Activated T-helper 9 cell treated with anti-CD3 and anti-CD28 coated beads, Interleukin-2, amount 50 U/mL, for 16 hours (primary cell): ENCODE measurements at places on chromosomes 1 and 21.

GRCh38 chr1:170494369-170494768 is 37.6 kb upstream of the GORAB start:
- DNase-seq = no peak

- DNase-seq = no peak
Measured at GRCh38 chr1:115091572-115091971, 2.3 kb upstream of the TSPAN2 start.

- no peak for DNase-seq
Measured at GRCh38 chr1:119724611-119725218, 13.0 kb downstream of the PHGDH start.

GRCh38 chr1:211336161-211336560 is 9.5 kb downstream of the TRAF5 start:
- no peak for DNase-seq

DNA sequence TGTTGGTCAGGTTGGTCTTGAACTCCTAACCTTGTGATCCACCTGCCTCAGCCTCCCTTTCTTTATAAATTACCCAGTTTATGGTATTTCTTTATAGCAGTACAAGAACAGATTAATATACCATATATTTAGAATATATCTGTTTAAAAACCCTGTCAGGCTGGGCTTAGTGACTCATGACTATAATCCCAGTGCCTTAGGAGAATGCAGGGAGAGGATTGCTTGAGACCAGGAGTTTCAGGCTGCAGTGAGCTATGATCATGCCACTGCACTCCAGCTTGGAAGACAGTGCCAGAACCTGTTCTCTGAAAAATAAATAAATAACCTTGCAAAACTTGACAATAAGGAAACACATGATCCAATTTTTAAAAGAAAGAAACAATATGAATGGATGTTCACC is 43.9 kb downstream of the ZNF684 start:
- DNase-seq = no peak

- DNase-seq = no peak
Measured at GRCh38 chr1:55612988-55613387, 397.8 kb upstream of the USP24 start.

- no peak for DNase-seq
Measured at GRCh38 chr1:64839261-64839660, 94.4 kb downstream of the RAVER2 start.

- DNase-seq = no peak
Measured at GRCh38 chr21:43921571-43921978, 56.6 kb downstream of the AGPAT3 start.

DNA sequence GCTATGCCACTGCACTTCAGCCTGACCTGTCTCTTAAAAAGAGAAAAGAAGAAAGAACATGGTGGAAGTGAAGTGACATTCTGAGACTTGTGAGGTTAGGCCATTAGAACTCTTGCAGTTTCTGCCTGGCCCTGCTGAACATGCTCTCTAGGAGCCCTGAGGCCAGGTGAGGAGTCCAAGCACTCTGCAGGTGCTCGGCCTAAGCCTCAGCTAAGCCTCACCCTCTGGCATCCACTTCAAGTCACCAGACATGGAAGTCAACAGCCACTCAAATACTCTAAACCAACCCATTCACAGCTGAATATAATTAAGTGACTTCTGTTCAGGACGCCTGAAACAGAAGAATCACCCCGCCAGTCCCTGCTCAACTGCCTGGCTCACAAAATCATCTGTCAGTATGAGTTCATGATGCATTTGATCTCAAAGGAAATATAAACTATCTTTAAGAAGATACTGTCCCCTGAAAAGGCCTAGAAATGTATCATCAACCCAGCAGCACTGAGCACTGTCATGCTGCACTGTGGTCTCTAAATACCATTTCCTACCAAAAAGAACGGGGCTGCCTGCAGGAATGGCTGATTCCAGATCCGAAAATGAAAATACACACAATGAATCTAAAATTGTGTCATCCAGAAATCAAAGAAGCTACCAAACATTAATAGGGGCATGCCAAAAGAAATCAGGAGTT is 118.8 kb downstream of the PSMG1 start:
- no peak for DNase-seq

DNA sequence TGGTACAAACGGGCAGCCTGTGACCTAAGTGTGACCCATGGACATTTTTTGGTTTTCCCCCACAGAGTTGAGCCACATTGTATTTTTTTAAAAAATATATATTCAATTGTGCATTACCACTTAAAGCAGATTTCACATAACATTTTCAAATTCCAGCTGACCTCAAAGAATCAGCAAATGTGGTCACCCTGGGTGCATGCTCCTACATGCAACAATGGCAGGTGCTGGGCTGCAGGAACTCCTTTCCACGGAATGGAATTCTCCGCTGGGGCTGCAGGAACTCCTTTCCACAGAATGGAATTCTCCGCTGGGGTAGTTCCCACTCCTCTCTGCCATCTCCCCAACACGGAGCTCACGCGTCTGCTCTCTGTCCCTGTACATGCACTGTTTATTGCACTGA is 68.7 kb downstream of the MAP10 start:
- no peak for DNase-seq

DNA sequence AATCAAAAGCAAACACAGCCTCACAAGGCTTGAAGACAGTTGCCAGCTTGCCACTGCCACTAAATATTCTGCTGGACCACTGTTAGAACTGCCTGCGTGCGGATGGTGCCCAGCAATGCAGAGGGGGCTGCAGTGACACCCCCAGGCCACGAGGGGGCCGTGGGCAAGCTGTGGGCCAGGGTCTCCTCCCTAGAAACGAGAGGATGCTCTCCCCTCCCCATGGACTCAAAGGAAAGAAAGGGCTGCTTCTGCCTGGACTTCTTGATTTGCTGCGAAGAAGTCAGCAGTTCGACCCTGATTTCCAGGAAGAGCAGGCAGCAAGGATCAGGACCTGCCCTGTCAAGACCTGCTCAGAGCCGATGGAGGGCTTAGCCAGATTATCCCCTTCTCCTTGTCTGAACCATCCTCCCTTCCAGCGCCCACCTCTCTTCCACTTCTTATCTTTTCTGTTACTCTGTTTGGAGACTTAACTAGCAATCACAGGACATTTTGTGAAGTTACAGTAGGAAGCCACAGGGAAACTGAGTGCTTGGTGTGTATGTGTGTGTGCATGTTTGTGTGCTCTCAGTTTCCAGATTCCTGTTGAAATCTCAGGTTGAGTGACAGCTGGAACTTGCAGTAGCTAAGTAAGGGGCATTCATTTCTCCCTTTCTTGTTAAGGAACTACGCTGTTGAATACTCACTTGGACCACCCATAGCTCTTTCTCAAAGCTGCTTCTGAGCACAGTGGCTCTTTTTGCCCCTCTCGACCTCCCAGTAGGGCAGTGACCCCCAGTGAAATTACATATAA is 2.7 kb downstream of the MAN1C1 start:
- DNase-seq = no peak

GRCh38 chr1:12643785-12644184 is at the start of gene AADACL4:
Gene AADACL4 (plus strand): TSS chr1:12644085. CDS start chr1:12644547, 462 bp downstream.
- no peak for DNase-seq

- DNase-seq = no peak
Measured at GRCh38 chr1:173114346-173114745, 63.6 kb upstream of the TNFSF18 start.

DNA sequence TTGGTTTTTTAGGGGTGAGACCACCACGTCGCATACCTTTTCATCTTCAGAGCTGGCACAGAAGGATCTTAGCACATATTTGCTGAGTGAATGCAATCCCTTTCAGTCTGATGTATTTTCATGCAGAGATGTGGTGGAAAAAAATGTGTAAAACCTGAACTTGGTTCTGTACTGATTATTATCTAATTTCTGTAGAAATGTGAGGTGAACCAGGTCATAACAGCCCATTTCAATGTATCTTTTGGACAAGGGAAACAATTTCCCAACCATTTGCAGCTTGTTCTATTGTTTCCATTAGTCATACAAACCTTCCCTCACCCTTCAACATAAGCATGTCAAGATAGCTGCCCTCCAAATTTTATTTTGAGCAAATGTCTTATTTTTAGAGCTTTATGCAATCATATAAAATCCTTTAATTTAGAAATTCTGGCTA is 46.8 kb upstream of the RUNX1 start:
- no peak for DNase-seq

GRCh38 chr1:23150125-23150524 is 18.5 kb downstream of the LUZP1 start:
- DNase-seq = no peak

GRCh38 chr1:87686136-87686495 is 357.4 kb downstream of the LMO4 start:
- no peak for DNase-seq

DNA sequence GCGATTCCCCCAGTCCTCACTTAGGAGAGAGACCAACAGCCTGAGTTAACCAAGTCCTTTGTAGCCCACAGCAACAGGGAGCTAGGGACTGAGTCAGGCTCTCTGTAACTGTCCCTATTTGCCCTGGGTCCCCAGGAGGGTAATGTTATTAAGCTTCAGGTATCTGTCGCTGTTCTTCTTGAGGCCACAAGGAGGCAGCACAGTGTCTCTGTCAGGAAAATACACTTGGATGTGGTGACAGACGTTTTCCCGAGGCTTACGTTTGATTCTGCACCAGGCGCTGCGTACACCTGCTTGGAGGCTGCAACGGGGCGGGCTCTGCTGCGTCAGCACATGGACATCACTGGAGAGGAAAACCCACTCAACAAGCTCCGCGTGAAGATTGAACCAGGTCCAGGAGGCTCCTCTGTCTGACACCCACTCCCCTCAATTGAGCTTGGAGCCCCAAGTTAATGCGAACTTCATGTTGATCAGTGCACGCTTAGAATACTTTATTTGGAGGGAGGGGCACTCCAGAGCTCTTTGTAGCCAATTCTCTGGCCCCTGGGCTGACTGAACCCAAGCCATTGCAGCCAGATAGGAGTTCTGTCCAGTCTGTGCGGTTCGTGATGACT is 10.7 kb upstream of the ELF3 start:
- DNase-seq = no peak

DNA sequence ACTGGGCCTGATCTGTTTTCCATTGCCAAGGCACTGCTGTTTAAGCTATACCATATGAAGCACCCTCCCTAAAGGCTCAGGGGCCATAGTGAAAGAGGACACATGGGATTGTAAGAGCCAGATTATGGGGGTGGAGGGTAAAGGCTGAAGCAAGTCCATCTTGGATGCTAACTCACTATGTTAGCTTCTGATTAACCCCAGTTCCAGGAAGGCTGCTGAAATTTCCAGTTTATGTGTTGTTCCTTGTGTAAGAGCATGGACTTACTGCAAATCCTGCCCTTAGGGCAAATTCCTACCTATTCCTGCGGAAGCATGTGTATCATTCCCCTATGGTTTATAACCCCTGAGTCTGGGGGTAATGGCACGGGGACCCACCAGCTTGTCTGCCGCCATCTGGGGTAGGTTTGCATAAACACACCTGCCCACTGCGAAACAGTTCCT is 91.8 kb upstream of the SERBP1 start:
- no peak for DNase-seq

GRCh38 chr1:62126579-62127290 is 67.9 kb upstream of the L1TD1 start:
- DNase-seq = no peak

DNA sequence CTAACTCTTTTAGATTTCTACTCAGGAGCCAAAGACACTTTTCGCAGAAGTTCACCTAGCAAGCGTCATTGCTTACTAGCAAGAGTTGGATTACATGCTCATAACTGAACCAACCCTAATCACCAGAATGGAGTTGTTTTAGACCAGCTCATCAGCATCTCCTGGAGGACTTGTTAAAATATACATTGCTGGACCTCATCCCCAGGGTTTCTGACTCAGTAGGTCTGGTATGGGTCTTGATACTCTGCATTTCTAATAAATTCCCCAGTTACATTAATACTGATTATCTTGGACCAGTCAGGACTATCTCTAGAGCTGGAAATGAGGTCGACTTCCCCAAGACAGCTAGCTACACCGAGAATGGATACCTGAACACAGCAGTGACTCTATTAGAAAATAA is 9.7 kb upstream of the PRDX6 start:
- DNase-seq = no peak

- no peak for DNase-seq
Measured at GRCh38 chr1:173798078-173798477, 26.4 kb upstream of the DARS2 start.

- DNase-seq = no peak
Measured at GRCh38 chr1:183942933-183943693, 94.4 kb downstream of the COLGALT2 start.

DNA sequence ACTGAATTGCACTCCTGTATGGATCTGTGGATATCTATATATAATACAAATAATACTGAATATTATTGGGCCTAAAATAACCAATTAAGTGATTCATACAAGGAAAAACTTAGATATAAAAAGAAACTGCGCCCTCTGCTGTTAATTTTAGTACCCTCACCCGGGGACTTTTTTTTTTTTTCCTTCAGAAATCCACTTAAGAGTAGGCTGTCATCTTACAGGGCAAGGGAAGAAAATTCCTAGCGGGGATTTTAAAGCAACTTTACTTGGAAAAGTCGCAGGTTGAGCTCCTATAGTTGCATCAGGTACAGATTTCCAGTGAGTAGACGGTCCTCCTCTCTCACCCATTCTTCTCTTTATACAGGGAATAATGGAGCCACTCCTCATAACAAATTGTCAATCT is 1.3 kb downstream of the NTNG1 start:
- DNase-seq = no peak

GRCh38 chr1:103327054-103327719 is 198.3 kb upstream of the RNPC3 start:
- no peak for DNase-seq

GRCh38 chr21:42524341-42525028 is 10.8 kb downstream of the SLC37A1 start:
- DNase-seq = no peak

GRCh38 chr1:93615582-93616150 is 66.0 kb downstream of the BCAR3 start:
- DNase-seq = peak; percentile 42

GRCh38 chr1:3139871-3140361 is 70.9 kb downstream of the PRDM16 start:
- DNase-seq = no peak

- DNase-seq = peak; percentile 51
Measured at GRCh38 chr21:31866077-31866511, 6.7 kb upstream of the HUNK start.

DNA sequence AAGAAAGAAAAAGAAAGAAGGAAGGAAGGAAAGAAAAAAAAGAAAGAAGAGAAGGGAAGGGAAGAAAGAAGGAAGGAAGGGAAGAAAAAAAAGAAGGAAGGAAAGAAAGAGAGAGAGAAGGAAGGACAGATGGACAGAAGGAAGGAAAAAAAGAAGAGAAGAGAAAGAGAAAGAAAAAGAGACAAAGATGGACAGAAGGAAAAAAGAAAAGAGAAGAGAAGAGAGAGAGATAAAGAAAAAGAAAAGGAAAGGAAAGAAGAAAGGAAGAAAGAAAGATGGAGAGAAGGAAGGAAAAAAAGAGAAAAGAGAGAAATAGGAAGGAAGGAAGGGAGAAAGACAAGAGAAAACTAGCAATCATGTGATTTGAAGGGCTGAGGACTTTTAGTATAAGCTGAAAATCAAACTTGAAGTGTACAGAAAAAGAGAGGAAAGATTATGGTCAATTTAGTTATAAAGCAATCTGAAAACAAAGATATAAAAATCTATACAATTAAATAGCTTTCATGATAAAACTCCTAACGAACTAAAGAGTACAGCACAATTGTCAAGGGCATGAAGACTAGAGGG is 115.3 kb downstream of the LTN1 start:
- no peak for DNase-seq
